Prostate gland (tissue), 2 donors: ENCODE measurements at places on chromosomes 1 and 21.

- H3K36me3 ChIP-seq: no peaks in the 10 kb centered on the region
- no peak overlapping the region for H3K4me3 ChIP-seq
- H3K4me1 ChIP-seq: no peaks in the 10 kb centered on the region
- H3K27ac ChIP-seq: no peak overlapping the region
Measured at GRCh38 chr1:27473755-27474154, 16.2 kb downstream of the WASF2 start.

DNA sequence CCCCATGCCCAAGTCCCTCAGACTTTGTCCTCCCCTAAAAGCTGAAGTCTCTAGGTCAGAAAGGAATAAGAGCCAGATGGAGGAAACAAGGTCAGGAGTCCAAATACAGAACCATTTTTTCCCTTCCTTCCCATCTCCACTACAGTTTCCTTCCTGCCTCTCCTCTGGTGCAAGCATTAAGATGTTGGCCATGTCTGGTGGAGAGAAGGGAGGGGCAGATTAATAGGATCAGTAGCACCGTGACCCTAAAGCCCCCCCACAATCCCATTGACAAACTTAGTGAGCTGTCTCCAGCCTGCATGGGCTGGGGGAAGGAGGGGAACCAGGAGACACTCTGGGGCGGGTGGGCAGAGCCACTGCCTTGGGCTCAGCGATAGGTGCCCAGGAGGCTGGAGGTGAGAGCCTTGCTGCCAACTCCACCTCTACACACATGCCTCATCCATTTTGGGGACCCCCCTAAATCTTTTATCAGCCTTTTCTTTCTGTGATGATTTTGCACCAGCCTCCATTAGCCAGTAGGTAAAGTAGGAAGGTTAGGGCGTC, 59.8 kb downstream of the RHBG start:
- H3K27ac ChIP-seq: no peak overlapping the region
- H3K27me3 ChIP-seq: peaks cover 17% of the 10 kb centered on the region
- H3K4me3 ChIP-seq: no peak overlapping the region
- H3K36me3 ChIP-seq: no peaks in the 10 kb centered on the region
- H3K4me1 ChIP-seq: no peaks in the 10 kb centered on the region

DNA sequence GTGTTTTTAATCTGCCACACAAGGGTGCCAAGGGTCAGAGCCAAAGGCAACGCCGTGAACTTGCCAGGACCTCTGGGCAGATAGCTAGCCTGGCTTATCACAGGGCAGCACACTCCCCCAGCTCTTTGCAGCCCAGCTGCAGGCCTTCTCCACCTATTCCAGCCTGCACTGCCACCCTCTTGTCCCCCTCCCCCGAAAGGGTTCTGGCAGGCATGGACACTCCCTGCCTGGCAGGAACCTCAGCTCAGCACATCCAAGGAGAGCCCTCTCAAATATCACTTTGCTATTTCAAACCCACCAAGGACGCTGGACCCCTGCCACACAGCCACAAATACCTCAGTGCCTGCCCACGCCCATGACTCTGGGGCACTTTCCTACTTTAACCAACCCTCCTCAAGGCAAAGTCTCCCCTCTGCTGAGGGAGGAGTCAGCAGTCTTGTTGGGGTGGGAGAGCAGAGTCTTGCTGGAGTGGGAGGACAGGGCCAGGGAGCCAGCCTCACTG, 9.1 kb downstream of the SSBP3 start:
- H3K27ac ChIP-seq: no peak overlapping the region
- DNase-seq: no peak
- no peak overlapping the region for H3K4me3 ChIP-seq
- H3K4me1 ChIP-seq: peaks cover 4% of the 10 kb centered on the region
- H3K27me3 ChIP-seq: no peaks in the 10 kb centered on the region
- peaks cover 10% of the 10 kb centered on the region for H3K36me3 ChIP-seq

DNA sequence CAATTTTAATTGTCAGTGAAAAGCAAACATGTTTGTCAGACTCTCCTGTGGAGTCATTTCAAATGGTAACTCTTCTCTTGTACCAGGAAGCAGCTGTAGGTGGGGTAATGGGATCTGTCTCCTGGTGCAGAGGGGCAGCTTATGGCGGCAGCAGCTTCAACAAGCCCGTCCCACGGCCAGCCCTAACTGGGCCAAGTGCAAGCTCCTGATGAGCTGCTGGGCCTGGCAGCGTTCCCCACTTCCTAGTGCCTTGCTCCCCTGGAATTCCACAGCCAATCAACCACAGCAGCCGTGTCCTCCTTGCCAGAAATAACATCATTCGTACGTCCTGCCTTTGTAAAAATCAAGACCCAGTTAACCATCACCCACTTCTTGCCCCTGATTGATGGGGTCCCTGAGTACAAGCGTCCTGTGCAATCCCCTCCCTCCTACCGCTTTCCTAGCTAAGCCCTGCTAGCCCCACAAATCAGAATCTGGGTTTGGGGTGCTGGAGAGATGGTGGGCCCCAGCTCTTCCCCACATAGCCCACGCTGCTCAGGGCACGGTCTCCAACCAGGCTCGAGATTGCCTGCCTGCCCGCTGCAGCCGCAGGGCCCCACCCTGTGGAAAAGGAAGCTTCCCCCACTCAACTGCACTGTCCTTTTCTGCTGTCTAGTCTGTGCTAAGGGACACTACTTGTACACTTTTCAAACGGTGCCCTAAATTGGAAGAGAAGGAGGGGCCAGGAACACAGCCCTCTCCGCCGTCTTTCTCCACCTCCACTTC, 61.2 kb downstream of the TOR1AIP2 start:
- peaks cover 9% of the 10 kb centered on the region for H3K4me1 ChIP-seq
- no peak overlapping the region for H3K4me3 ChIP-seq
- no peak for DNase-seq
- no peak overlapping the region for H3K27ac ChIP-seq
- H3K36me3 ChIP-seq: no peaks in the 10 kb centered on the region

- DNase-seq: no peak
- H3K27me3 ChIP-seq: no peaks in the 10 kb centered on the region
- no peaks in the 10 kb centered on the region for H3K4me1 ChIP-seq
- H3K4me3 ChIP-seq: no peak overlapping the region
- H3K36me3 ChIP-seq: no peaks in the 10 kb centered on the region
- H3K27ac ChIP-seq: no peak overlapping the region
Measured at GRCh38 chr1:240522122-240522822, 89.7 kb downstream of the GREM2 start.
